HCT116 (cell line): ENCODE measurements at places on chromosomes 11 and 22. TPM values are rescaled to one million over a fixed set of nuclear protein-coding genes. Genes with fewer than 3 reads are reported as not detected.
A peak's percentile ranks its signal among the peaks of the same experiment; 100 is the strongest.

The MFRP gene
- total RNA-seq = not detected

The OR51E2 gene
- not detected for total RNA-seq

The WNT11 gene
- total RNA-seq = 1.9 TPM

The MMP12 gene
- not detected for total RNA-seq

The OR8D1 gene
- not detected for total RNA-seq

The SCGB1A1 gene
- total RNA-seq = 2.0 TPM

The KCNJ4 gene
- not detected for total RNA-seq

The FXYD2 gene
- 0.52 TPM for total RNA-seq

The OR51B5 gene
- 140 TPM for total RNA-seq

DNA sequence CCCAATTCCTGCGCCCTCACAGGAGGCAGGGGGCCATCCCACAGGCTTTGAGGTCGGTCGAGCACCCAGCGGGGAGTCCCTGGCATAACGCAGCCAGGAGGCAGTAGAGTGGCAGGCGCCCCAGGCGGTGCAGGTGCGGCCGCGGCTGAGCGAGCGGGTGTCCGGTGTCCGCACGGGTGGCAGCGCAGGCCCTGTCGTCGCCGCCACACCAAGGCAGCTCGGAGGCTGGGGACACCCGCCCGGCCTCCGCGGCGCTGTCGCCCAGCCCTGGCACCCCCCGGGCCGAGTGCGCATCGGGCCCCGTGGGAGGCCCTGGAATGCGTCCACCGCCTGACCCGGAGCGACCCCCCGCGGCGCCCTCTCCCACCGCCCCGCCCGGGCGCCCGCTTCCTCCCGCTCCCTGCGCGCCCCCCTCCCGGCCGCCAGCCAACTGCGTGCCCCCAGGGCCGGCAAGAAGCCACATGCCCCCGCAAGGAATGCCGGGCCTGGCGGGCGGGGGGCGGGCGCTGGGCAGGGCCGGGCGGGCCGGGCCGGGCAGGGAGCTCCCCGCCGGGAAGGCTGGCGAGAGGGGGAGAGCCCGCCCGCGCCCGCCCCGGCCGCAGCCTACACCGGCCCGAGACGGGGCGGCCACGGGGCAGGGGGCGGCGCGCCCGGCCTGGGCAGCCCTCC is 33.9 kb downstream of the PRDM11 start:
- peak; percentile 16 for DNase-seq

GRCh38 chr11:1665313-1665712 is 31.7 kb upstream of the KRTAP5-6 start:
- no peak for DNase-seq

DNA sequence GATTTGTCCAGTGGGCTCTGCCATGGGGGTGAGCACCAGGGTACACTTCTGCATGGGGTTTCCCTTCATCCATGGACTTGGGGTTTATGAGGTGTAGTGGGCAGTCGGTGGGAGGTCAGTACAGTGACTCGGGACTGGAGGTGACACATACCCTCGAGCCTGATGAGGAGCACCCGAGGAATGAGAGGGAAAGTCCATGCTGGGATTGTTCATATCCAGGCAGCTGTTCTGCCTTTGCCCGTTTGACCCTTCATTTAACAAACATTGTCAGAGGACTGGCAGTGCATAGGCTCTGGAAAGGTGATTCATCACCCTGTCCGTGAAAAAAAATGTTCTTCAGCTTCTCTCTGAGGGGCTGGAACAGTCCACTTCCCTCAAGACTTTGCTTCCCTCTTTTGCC is 2.7 kb downstream of the NAV2 start:
- DNase-seq = no peak

GRCh38 chr22:42962295-42963230 is 52.4 kb downstream of the PACSIN2 start:
- DNase-seq = no peak

DNA sequence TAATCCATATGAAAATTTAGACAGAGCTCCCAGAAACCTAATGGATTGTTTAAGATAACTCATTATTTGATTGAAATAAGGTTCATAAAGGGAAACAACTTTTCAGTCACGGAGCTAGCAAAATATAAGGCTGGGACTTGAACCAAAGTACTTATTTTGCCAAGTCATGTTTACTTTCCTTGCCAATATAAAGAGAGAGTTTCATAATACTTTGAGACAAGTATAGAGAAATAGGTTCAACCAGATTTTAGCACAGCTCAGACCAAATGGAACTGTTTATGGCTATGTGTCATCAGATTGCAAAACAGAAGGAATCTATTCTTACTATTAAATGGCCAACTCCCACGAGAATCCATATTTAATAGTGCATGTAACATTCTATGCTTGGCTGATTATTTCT is 1517.5 kb upstream of the TENM4 start:
- DNase-seq = no peak

GRCh38 chr11:8209208-8209807 is 40.5 kb upstream of the RIC3 start:
- DNase-seq = no peak

DNA sequence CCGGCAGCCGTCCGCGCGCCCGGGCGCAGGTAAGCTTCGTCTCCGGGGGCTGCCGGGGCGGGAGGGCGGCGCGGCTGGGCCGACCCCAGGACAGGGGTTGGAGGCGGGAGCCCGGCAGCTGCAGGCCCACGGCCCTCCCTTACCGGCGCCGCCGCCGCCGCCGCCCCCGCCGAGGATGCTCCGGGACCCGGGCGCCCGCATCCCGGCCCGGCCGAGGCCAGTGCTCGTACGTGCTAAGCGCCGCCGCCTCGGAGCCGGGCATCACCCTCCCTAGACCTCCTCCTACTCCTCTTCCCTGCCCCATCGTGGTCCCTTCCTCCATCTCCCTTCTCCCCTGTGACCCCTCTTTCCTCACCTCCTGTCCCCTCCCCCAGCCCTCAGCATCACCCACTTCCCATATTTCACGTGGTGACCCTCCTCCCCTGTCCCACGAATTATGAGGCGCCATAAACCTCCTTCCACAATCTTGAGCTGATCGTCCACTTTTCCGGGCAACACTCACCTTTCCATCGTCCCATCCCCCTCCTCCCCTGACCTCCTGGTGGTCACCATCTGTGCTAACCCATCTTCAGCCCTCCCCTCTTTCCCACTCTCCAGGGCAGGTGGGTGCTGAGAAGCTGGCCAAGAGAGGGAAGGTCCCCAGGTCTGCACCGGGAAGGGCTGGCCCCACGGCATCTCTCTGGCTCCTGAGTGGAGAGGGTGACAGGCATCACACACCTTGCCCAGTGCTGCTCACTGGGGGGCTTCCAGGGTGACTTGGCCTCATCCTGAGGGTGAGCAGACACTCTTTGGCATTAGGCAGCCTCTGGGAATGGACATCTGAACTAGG is 612 bp downstream of the ASPHD2 start:
- DNase-seq = no peak

DNA sequence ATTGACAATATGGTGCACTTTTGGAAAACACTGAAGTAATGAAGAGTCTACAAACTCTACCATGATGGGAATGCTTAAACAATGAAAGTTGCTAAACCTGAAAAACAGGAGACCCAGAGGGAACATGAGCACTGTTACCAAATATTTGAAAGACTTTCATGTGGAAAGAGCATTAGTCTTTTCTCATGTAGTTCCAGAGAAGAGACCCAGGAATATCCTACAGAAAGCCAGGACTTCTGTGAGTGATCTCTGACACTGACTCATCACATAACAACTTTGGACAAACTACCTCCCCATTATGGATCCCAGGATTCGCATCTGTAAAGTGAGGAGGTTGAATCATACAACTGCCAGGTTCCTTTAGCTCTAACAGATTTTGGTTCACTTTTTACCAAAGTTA is 62.2 kb downstream of the FAM181B start:
- no peak for DNase-seq

GRCh38 chr22:35400501-35400790 is 506 bp downstream of the MCM5 start:
- no peak for DNase-seq

DNA sequence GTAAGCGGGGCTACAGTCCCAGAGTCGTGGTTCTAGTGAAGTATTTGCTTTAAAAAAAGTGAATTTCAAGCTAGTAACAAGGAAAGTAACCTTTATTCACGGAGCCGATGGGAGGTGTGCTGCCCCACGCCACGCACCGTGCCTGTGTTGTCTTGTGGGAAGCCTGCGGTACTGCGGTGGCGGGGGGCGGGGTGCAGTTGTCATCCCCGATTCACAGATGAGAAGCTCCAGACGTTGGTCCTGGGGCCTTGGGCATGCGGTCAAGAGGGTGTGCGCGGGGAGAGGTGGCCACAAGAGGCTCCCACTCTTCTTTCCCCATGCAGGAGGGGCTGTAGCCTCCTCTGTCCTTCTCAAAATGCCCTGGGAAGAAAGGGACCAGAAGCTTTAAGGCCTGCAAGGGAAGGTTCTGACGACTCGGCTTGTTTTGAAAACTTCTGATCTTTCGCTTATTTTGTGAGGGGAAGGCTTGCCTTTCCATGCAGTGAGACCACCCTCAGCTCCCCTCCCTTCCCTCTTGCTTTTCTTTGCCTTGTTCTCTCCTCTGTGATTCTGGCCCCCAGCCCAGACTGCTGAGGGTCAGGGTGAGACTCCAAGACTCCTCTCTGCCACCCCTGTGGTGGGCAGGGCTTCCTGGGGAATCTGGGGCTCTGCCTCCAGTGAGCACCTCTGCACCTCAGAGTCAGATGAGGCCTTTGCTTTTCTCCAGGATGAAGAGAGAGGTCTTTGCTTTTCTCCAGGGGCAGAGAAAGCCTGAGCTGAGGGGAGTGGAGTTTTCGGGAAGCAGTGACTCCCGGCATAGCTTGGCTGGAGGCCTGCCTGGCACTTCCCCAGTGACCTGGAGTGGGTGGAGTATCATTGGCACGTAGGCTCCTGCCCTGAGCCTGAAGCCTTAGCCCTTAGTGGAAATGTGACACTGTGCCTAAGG is 6.2 kb downstream of the GLB1L3 start:
- DNase-seq = no peak

- DNase-seq = no peak
Observed at GRCh38 chr11:116035977-116036376, 531.8 kb upstream of the CADM1 start.

- no peak for DNase-seq
Observed at GRCh38 chr11:88203604-88204003, 28.4 kb upstream of the RAB38 start.

DNA sequence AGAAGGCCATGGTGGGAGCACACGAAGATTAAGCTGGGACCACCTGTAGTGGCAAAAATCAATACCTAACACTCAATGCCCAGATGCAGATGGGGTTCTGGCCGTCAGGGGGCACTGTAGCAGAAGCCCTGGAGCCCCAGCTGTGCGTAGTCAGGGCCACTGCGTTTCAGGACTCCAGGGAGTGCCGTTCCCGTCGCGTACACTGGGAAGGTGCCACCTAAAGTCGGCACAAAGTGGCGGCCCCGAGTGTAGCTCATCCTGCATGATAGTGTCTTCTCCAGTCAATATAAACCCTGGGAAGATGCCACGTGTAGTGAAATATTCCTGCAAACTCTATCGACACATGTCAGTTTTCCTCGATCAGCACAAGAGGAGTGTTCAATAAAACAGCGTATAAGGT is 123.8 kb upstream of the NTM start:
- DNase-seq = no peak

- no peak for DNase-seq
Observed at GRCh38 chr11:11213117-11213516, 139.9 kb downstream of the CSNK2A3 start.

DNA sequence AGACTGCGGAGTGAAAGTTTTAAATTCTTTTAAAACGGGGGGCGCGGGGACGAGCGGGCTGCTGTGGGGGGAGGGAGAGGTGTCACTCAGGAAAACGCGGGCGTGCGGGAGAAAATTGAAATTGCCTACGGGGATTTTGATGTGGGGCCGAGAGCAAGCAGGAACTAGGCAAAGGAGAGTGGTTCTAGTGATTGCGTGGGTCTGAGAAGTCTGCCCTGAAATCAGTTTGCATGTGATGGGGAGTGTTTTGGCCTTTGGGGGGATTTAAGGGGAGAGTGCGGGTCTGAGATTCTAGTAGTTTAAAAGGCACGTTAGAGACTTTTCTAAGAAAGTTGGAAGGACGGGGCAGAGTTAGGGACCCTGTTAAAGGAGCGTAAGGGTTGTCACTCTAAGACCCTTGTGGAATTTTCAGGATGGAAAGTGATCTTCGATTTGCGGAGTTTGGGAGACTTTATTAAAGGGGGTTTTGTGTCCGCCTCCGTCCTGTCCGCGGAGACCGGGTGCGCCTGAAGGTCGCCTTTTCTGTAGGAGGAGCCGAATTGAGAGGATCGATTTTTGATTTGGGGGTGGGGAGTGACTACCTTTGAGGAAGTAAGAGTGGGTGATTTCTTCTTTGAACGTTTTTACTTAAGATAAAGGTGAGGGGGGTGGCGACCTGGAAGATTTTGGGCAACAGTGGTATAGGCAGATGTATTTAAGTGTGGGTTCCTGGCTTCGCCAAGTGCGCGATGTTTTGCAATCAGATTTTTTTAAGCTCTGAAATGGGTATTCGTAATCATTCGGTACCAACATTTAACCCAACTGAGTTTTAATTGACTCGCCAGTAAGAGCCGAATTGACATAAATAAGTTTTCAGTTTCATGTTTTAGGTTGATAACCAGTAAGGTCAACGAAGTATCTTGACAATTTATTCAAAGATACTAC is 1.1 kb downstream of the EED start:
- no peak for DNase-seq

GRCh38 chr11:36088266-36088972 is 144.6 kb downstream of the LDLRAD3 start:
- no peak for DNase-seq

DNA sequence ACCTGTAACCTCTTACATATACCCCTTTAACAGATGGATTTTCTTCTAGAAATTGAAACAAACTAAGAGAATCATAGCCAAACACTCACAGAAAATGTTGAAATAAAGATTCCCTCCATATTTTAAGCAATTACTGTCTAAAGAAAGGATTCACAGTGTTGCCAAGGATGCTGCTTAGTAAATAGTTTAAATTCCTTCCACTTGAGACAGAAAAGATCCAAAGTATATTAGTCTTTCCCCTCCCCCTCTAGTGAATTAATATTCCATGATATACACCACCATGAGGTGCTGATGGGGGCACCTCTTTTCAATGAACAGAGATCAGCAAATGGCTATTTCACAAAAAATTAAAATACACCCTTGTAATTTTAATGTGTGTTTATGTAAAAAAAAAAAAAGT is 186.8 kb downstream of the SOX6 start:
- no peak for DNase-seq

GRCh38 chr11:30578406-30578805 is 7.7 kb downstream of the MPPED2 start:
- no peak for DNase-seq
